ENCODE measurements at places on chromosomes 5 and 9.

DNA sequence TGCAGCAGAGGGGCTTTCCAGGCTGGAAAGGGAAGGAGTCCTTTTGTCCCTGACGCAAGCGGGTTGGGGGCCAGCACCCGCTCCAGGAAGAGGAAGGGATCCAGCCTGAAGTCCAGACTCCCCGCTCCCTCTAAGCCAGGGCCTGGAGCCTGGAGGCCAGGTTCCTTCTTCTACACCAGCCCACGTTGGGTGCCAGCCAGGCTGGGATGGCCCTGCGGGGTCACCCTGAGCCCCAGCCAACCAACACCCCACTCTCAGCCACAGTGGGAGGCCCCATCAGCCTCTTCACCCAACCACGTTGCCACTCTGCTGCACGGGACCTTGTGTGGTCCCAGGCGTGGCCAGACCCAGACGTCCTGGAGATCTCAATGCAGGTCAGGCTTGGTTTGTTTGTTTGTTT is 970 bp upstream of the FUT7 start:
- no peak for DNase-seq

DNA sequence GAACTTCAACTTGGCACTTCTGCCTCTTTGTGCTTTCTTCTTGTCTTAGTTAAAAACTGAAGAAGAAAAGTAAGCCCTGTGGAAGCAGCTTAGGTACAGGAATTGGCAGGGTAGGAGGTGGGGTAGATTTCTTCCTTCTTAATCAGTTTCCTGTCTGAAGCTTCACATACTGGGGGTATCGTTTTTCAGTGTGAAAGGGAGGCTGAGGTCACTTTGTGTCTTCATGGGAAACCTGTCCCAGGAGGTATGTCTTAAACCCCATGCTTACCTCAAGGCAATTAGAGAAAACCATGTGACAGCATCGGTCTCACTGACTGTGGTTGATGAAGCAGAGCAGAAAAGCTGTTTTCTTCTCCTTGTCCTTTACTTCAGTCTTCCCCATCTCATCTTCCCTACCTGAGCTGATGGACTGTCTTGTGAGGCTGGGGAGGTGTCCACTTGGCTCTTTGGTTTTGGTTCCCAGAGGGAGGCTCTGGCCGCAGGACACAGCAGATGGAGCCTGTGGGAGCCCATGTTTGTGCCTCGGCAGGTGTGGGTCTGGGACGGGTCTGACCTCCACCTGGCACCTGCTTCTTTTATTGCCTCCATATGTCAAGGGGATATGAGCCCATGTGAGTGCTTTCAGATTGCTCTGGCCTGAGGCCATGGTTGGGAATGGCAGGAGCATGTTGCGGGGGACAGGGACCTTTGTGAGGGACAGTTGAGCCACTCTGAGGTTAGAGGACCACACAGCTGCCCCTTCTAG is 47.0 kb downstream of the SH3GL2 start:
- no peak for DNase-seq

DNA sequence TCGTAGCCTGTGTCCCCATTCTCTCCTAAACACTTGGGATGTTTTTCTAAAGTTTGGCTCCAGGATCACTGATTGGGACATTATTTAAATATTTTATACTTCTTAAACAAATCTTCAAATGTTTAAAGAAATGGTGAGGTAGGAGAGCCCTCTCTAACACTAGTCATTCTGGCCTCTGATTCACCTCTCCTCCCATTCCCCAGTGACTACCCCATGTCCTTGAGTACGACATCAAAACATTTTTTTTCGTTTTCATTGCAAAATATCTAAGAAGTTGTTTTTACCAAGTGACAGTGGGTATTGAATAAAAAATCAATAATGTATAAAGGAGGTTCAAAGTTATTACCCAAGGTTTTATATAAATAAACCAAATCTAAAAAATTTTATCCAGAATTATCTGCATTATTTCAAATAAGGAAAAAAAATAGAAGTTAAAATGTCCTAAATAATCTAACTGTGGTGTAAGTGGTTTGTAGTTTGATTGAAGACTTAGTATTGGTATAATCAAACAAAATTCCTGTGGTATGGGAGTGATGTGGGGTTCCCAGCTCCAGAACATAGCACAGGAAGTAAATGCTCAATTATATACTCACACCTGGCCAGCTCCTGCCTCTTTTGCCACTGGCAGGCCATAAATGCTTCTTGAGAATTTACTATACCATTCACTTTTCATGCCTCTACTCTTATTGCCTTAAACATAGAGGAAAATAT is 51.1 kb downstream of the MAST4 start:
- no peak for DNase-seq

- no peak for DNase-seq
Measured at GRCh38 chr9:117104206-117104605, 310.7 kb downstream of the ASTN2 start.

- DNase-seq = no peak
Measured at GRCh38 chr5:96717874-96718273, 55.7 kb downstream of the CAST start.

DNA sequence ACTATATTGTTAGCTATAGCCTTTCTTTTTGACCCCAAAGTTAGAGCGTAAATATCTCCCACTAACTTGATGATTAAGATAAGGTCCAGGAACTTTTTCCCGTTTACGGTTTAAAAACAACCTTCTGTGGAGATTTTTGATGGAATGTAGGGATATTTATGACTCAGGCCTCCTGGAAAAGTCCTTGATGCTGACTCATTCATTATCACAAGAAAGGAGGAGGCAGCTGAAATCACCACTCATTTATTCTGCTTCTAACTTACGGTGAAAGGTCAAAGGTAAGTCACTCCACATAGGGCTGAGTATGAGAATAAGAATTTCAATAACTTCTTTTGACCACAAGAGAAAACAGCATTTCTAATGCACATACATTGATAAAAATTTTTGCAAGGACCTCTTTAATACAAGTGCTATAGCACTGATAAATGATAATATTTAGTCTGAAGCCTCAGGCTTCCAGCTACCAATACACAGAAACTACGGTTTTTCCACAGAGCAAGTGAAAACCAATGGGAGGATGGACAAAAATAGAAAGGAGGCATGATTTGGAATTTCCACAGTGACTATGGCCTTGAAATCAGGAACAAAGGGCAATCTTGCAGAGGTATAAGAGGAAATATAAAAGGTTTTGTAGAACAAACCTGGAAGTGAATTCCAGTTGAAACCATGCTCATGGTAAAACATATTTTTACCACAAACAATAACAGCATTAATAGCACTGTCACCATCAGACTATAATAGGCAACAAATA is 146.5 kb downstream of the PPP2R2B start:
- no peak for DNase-seq

- no peak for DNase-seq
Measured at GRCh38 chr9:119959846-119960545, 590.8 kb upstream of the BRINP1 start.

DNA sequence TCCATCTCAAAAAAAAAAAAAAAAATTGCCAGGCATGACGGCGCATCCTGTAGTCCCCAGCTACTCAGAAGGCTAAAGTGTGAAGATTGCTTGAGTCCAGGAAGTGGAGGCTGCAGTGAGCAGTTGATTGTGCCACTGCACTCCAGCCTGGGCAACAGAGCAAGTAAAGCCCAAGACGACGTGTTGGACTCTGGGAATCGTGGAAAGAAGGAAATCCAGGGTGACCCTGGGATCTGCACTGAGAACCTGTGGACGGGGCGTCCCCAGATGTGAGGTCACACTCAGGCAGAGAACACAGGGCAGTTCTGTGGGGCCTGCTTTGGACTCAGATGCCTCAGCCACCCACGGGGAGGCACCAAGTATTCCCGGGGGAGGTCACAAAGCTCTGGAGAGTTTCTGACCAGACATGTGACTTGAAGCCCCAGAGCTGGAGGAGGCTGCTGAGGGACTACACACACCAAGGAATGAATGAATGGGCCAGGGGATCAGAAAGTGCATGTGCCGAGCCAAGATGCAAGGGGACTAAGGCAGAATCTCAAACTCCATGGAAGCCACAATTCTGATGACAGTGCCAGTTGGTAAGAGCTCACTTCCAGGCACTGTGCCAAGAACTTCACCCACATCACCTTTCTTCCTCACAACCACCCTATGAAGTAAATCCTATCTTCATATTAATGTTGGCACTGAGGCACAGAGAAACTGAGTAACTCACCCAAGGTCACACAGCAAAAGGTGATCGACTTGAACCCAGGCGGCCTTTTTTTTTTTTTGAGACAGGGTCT is 12.9 kb downstream of the DYNC2I2 start:
- no peak for DNase-seq

- no peak for DNase-seq
Measured at GRCh38 chr5:56233230-56233629, at the start of gene ANKRD55. Gene ANKRD55, minus strand, starts transcription at chr5:56233330. Its CDS starts 417 bp downstream, at chr5:56232913.

- no peak for DNase-seq
Measured at GRCh38 chr9:92704528-92704927, 34.6 kb upstream of the IPPK start.

- no peak for DNase-seq
Measured at GRCh38 chr5:53337827-53338226, 142.6 kb upstream of the FST start.

GRCh38 chr9:124437086-124437485 is 13.2 kb upstream of the ADGRD2 start:
- no peak for DNase-seq

GRCh38 chr9:74777136-74777879 is 110.4 kb downstream of the TRPM6 start:
- peak; percentile 73 for DNase-seq

Measured in transverse colon (tissue), 4 donors.